ENCODE measurements at places on chromosomes 11 and 22.

GRCh38 chr22:46369716-46370583, 34.4 kb downstream of the TRMU start:
- no peak for DNase-seq

GRCh38 chr22:43433451-43434274, 21.8 kb downstream of the MPPED1 start:
- no peak for DNase-seq

GRCh38 chr11:12044799-12045198, 36.4 kb upstream of the DKK3 start:
- no peak for DNase-seq

GRCh38 chr11:128624269-128625175, 37.2 kb upstream of the ETS1 start:
- DNase-seq, result no peak

GRCh38 chr11:6476571-6476970, 2.8 kb upstream of the TRIM3 start:
- no peak for DNase-seq

DNA sequence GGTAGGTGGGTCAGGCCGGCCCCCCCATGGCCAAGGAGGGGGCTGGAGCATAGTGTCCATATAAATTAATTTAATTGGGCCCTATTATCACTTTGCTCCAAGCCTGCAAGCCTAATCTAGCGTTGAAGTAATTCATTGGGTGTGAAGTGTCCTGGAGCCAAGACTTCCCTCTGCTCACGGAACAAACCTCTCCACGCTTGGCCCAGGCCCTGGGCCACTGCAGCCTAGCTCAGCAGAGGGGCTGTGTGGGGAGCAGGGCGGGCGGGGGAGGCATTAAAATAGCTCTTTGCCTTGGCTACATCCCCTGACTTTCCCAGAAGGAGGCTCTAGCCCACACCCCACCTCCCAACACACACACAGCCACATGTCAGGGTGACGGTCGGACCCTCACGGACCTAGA, 73.5 kb downstream of the THAP12 start:
- DNase-seq, result no peak

- no peak for DNase-seq
These were observed 23.9 kb downstream of the MOB2 start for GRCh38 chr11:1462698-1462975.

- DNase-seq, result peak; percentile 69
These were observed 40.4 kb upstream of the AKIP1 start for GRCh38 chr11:8870411-8871170.

DNA sequence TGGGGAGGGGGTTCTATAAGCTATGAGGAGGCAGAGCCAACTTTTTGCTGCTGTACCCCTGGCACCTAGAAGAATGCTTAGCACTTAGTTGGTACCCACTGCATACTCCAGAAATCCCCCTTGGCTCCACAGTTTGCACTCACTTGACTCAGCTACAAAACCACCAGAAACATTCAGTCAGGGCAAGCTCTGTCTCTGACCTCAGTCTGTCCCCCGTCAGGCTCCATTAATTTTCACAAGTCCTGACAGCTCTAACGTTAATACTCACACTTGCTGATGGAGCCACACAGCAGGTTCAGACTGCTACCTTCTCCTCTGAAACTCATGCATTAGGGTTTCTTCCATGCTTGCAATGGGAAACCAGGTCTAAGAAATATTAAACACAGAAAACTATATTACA, 81.7 kb downstream of the MPPED2 start:
- no peak for DNase-seq

- DNase-seq, result no peak
These were observed 48.9 kb upstream of the SHANK2 start for GRCh38 chr11:71301046-71301857.

- DNase-seq, result no peak
These were observed 20.1 kb downstream of the SERPIND1 start for GRCh38 chr22:20793748-20794649.

DNA sequence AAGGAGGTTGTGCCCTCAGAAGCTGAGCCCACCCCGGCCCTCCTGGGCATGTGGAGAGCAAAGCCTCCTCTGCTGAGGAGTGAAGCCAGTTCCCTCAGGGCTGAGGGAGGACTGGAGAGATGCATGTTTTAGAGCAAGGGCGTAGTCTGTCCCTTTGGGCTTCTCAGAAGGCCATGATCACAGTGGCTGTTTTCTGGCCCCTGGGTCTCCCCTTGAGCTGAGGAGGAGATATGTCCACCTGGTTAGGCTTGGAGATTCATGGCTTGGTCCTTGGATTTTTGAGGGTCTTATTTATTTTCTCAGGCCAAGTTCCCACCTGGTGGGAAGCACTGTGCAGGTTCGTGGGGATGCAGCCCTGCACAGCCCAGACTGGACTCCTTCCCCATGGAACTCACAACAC, 46.5 kb upstream of the THY1 start:
- DNase-seq, result no peak

GRCh38 chr22:42190274-42190673, 59.7 kb upstream of the CYP2D6 start:
- no peak for DNase-seq

DNA sequence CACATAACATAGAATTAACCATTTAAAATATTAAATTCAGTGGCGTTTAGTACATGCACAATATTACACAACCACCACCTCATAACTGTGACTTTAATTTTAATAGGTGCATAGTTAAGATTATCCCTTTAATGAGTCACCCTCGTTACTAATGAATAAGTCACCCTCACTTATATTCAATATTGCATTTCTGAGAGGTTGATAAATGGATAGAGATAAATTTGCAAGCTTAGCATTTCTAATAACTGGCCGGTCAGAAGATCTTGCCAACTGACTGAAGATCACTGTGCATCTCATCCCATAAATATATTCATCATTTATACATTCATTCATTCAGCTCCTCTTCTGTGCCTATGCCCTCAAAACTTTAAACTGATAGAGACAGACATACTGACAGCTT, 243.7 kb downstream of the TTC28 start:
- DNase-seq, result no peak

DNA sequence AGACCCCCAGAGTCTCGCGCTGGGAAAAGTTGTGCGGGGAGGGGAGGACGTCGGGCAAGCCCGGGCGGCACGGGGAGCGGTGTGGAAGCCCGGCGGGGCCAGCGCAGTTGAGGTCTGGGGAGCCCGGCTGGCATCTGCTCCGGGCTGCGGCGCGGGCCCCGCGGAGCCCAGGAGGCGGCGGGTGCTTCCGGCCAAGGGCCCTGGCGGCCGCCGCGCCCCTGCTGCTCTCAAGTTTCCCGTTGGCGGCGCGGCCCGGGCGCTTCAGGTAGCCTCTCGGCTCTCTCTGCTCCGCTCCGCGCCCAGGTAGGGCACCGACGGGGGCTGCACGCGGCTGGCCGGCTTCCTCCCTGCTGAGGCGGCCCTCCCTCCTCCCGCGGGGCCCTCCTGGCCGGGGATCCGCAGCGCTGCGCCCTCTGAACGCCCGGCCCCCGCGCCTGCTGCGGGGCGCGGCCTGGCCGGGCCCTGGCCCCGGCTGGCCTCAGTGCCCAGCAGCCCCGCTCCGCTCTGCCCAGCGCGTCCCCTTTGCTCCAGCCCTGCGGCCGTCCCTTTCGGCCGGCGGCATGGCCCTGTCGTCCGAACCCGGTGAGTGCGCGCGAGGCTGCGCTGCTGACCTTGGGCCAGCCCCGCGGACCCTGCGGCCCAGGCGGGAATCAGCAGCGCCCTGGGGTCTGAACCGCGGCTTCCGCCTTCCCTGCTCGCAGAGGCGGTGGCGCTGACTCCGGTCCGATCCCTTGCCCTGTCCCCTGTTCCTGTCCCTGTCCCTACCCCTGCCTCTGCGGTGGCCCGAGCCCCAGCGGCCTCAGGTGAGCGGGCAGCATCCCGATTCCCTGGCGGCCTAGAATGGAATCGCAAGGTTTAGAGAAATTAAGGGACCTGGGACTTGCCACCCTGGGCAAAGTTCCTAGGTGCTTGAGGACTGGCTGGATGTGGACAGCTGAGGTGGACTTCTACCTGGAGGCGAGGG, 4.3 kb upstream of the AMPD3 start:
- DNase-seq, result peak; percentile 50

GRCh38 chr11:128496692-128497060, 90.7 kb downstream of the ETS1 start:
- no peak for DNase-seq

DNA sequence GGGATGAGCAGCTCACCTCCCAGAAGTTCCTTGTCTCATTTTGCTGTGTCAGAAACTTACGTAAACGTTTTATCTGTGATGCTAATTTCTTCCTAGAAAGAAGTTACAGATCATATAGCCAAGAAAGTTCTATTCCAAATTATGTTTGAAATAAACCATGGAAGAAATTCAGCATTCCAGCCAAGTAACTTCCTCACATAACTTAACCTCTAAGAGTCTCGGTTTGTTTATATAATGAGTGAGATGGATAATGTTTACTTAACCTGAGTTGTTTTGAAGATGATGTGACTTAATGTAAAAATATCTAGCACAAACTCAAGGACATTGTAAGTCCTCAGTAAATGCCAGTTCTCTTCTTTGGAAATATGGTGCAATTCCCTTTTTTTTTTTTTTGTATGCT, 8.9 kb upstream of the MUC15 start:
- DNase-seq, result no peak

All from glutamatergic neuron (in vitro differentiated cells).